ENCODE measurements at places on chromosomes 1 and 21.

DNA sequence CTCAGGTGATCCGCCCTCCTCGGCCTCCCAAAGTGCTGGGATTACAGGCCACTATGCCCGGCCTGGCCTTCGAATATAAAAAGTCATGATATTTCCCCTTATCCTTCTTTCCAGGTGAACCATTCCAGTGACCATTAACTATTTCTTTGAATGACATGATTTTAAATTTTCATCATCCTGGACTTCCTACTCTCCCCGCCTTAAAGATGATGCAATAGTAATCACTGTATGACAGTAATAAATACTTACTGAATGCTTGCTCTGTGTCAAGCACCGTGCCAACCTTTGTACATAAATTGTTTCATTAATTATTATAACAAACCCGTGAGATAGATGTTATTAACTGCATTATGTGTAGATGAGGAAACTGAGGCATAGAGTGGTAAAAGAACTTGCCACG, 19.9 kb upstream of the ATP1A1 start:
- no peak for DNase-seq

GRCh38 chr1:205532026-205532898, 27.8 kb downstream of the CDK18 start:
- no peak for DNase-seq

- DNase-seq = no peak
Observed at GRCh38 chr1:236727521-236727920, 41.2 kb downstream of the ACTN2 start.

DNA sequence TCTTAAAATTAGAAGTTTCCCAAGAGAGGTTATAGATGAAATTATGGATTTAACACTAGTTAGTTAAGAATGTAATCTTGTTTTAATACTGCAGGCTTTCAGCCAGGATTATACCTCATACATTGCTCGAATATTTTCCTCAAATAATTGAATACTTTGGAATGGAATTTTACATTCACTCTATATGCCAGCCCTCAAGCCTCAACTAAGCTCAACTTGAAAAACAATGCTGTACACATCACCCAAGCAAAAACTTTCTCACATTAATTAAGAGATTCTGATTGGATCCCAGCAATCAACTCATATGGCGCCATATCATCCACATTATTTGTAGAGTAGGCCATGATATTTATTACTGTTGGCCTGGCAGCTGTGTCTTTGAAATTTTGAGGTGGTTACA, 710.7 kb upstream of the ADAMTS5 start:
- DNase-seq = no peak

- DNase-seq = no peak
Observed at GRCh38 chr1:228899421-228899956, 164.2 kb downstream of the RHOU start.
